ENCODE measurements at places on chromosomes 1 and 21.
A peak's percentile ranks its signal among the peaks of the same experiment; 100 is the strongest.

GRCh38 chr1:59186656-59187055, 110.2 kb upstream of the FGGY start:
- DNase-seq: no peak

DNA sequence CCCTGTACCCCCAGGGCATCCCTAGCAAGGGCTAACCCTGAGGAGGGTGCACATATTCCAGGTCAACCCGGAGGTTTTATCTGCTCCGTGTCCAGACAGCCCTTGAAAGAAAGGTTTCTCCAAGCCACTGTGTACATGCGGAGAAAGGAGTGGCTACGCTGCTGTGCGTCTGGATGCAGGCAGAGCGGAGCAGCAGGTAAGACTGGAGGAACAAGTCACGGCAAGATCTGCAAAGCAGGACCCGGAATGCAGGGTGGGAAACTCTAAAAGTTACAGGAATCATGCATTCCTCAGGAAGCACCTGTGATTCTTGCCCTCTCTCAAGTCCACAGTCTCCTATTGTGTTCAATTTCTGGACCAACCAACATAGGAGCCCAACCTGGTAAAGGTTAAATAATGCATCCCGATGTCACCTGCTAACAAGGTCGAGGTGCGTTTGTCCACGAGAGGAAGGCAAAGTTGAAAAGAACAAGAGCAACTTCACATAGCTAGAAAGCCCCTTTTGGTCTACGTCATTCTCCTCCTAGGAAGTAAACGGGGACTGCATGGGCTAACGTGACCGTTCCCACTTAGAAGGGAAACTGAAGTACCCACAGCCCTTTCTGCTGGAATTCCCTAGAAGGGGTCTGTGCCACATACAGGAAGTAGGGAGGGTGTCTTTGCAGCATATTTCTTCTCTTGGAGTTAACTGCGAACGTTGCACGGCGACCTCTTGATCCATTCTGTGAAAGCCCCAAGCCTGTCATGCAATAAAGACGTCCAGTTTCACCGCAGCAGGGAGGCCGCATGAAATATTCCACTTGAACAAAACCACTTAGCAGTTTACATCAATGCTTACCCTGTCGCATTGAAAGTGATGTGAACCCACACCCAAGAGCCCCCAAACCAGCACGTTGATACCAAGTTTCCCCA, 5.8 kb downstream of the TIAM1 start:
- no peak for DNase-seq

- peak; percentile 72 for DNase-seq
Observed at GRCh38 chr1:67835663-67836452, 2.6 kb upstream of the GNG12 start.

DNA sequence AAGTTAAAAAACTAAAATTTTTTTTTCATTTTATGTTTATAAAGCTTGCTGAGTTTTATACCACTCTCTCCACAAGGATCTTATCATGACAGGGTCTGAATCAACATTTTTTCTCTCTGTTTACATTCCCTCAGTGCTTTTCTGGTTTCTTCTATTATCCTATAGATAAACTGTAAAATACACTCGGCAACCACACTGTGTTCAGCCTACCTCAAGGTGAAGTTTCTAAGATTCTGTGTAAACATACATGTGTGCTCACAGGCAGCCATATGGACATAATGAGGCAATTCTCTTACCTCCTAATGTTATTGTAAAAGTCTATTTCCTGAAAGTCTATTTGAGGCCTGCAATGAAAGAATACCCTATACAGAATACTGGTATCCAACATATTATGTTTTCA, 114.6 kb downstream of the NTPCR start:
- DNase-seq: no peak

GRCh38 chr21:33696465-33696864, 54.2 kb downstream of the ITSN1 start:
- DNase-seq: no peak

GRCh38 chr1:44549510-44549909, 124.8 kb downstream of the TMEM53 start:
- DNase-seq: no peak

GRCh38 chr1:180402001-180402400, 100.4 kb downstream of the ACBD6 start:
- DNase-seq: no peak

- no peak for DNase-seq
Observed at GRCh38 chr1:44417351-44418021, 12.4 kb downstream of the RNF220 start.

DNA sequence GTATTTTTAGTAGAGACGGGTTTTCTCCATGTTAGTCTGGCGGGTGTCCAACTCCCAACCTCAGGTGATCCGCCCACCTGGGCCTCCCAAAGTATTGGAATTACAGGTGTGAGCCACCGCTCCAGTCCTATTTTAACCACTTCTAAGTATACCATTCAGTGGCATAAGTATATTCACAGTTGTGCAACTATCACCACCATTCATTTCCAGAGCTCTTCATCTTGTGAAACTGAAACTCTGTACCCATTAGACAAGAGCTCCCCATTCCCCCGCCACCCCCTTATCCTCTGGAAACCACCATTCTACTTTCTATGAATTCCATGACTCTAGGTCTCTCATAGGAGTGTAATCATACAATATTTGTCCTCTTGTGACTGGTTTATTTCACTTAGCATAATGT, 40.2 kb upstream of the CAMTA1 start:
- DNase-seq: no peak

DNA sequence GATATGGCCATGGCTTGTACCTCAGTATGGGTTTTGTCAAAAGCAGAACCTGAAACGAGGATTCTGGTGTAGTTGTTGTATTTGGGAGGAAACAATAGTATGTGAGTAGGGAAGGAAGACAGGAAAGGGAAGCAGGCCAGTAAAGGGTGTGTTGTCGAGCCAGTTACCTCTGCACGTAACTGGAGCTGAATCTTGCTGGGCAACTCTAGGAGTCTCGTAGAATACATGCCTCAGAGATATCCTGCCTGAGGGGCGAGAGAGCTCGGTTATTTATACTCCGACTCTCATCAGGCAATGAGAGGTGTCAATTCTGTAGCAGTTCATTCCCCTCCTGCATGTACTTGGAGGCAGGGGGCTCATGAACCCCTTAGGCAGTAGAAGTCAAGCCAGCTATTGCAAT, 45.9 kb upstream of the KIF26B start:
- DNase-seq: no peak

DNA sequence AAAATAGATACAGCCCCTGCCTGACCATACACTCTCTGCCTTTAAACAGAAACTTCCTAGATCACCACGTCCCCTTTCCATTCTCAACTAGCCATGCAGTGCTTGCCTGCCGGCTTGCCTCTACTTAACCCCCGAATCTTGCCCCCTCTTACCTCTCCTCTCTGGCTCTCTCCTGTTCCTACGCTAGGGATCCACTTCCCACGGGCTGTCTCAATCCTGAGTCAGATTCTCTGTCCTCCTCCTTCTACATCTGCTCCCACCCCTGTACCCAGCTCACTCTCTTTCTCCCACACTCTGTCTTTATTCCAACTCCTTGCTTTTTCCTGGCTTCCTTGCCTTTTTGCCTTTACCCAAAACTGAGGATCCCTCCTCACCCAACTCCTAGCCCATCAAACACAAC, 29.3 kb downstream of the ATF3 start:
- no peak for DNase-seq

- no peak for DNase-seq
Observed at GRCh38 chr1:111179968-111180533, 20.4 kb downstream of the DENND2D start.

DNA sequence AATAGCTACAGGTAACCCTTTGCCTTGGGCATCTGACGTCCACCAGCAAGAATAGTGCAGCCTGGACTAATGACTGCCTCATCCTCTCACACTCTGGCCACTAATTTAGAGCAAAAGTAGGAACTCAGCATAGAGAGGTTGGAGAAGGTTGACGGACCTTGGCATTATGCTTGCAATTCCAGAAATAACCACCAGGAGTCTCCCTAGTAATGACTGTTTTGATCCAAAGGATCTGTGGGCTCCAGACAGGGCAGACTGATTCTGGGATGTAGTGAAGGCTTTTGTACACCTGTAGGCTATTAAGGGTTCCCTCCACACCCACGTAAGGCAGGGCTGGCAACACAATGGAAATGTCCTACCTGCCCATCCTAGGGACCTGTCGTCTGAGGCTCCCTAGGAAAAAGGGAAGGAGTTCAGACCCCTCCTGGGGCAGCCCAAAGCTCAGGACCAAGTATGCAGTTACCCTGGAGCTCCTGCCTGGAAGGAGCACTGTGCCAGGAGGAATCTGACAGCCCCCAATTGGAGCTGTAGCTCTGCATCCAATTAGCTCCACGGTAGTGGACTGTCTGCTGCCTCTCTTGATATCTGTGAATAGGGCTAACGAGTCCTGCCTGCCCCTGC, 91.0 kb upstream of the TMEM51 start:
- no peak for DNase-seq

DNA sequence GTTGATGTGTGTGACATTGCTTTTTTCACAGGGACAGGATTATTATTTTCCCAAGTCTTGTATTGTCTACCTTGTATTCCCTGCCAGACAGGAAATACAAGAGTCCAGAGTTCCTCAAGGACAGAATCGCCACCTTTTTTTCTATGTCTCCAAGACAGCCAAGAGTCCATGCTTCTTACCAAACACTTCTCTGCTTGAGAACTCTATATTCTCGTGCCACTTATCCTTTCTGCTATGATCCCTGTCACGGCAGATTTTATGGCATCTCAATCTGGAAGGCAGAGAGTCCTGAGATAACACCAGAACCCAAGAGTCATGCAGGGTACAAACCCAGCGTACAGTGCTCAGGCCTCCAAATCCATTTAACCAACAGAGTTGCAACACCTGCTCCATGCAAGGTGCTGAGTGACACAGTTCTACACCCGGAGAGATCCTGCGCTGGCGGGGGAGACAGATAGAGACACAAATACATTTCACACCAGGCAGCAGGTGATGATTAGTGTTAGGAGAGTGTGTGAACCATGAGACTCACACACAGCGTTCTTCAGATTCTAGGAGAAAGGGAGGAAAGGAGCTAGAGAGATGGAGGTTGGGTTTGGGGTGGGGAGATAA, 107.6 kb downstream of the NAV1 start:
- DNase-seq: no peak

DNA sequence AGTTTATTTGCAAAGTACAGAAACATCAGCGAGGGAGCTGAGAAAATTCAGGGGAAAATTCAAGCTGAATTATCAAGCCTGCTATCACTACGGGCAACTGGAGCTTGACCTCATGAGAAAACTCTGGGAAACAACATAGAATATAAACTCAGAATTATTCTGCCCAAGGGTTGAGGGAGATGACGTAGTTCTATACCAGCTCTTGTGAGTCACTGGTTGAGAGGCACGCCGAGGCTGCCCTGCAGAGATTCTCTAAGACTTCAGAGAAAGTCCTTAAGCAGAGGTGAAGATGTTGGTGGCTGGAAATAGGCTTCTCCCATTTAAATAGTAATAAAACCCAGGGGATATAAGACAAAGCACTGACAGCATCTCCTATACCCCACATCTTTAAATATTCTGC, 12.3 kb downstream of the SYDE2 start:
- DNase-seq: no peak

DNA sequence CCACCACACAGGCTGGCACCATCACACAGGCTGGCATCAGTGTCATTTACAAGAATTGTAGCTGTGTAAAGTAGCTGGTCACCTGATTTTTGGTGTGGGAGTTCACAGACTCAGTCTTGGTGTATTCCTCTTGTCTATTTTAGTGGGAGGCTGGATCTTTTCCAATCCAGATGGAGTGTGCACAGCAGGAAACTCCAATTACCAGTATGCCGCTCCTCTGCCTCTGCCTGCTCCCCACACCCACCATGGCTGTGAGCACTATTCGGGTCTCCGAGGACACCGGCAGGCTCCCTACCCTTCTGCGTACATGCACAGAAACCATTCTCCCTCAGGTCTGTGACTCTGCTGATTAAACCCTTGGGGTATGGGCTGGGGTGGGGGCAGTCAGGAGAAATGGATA, 24.2 kb downstream of the TBX19 start:
- DNase-seq: no peak

DNA sequence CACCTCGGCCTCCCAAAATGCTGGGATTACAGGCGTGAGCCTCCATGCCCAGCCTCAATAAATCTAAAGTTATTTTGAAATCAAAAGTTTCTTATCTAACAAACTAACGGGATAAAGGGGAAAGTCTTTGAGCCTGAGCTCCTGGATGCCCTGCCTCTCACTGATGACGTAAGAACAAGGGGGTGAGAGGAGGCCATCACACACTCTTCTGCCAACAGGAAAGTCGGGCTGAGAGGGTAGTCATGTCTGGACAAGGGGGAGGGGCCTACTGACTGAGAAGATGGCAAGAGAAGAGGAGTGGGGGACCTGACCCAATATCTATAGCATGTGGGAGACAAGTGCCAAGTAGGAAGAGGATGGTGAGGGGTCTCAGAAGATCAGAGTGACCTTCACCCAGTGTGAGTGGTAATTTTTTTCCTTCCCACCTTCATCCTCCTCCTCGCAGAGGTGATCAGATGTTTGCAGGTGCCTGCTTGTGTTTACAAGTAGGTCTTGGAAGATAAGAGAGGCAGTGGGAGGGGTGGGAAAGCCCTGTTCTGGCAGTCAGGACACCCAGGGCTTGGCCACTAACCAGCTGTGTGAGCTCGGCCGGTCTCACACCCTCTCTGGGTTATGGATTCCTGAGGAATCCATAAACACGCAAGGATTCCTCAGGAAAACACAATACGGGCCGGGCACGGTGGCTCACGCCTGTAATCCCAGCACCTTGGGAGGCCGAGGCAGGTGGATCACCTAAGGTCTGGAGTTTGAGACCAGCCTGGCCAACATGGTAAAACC, 9.6 kb downstream of the UQCRHL start:
- peak; percentile 41 for DNase-seq

- DNase-seq: no peak
Observed at GRCh38 chr1:25478633-25479032, 47.9 kb downstream of the MACO1 start.

DNA sequence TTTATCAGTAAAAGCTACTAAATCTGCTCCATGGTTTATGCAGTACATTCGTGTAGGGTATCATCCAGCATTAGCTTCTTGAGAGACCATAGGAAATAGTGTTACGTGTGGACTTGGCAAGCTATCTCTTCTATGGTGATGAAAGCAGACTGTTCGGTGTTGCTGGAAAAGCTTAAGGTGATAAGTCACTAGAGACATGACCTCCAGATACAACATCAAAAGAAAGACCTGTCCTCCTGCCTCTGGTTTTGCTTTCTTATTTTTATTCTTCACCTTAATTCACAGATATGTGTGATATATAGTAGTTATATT, 53.5 kb upstream of the S1PR1 start:
- no peak for DNase-seq

GRCh38 chr1:205228093-205228521, 361 bp downstream of the TMCC2 start:
- DNase-seq: no peak

- no peak for DNase-seq
Observed at GRCh38 chr1:230146709-230147108, 79.7 kb downstream of the GALNT2 start.

- DNase-seq: no peak
Observed at GRCh38 chr1:50982611-50983010, 12.6 kb downstream of the CDKN2C start.
